Left hindlimb (tissue), 1 donor: ENCODE measurements at places on chromosomes 11 and 22.

GRCh38 chr11:63939397-63939891 lies 642 bp downstream of the NAA40 start:
- DNase-seq, result no peak

GRCh38 chr11:34549271-34549670 lies 35.7 kb upstream of the ELF5 start:
- DNase-seq, result no peak

- DNase-seq, result peak; percentile 80
Observed at GRCh38 chr22:40418366-40419201, 48.2 kb downstream of the SGSM3 start.

- peak; percentile 57 for DNase-seq
Observed at GRCh38 chr11:93330446-93330984, at the start of gene DEUP1. Gene DEUP1, plus strand, starts transcription at chr11:93330742. Its CDS starts 1,518 bp downstream, at chr11:93332260.

DNA sequence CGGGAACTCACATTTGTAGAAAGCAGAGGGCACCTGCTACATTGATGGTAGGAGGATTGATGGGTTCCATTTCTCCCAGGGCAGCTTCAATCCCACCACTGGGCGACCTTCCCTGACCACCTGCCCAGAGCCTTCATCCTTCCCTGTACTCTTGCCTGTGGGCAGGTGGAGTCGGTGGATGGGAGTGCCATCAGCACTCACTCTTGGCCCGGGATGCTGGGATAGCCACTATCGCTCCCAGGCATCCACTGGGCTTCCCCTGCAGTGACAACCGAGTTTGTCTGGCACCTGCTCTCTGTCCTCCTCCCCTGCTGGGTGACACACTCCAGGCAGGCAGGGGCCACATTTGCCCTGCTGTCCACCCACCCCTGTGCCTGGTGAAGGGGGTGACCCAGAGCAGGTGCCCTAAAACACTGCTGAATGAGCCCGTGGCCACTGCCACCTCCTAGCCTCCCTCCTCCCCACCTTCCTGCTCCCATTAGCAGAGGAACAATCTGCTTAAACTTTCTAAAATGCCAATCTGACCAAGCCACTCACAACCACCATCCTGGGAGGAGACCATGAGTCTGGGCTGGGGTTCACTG lies 604.7 kb downstream of the TBC1D22A start:
- no peak for DNase-seq

GRCh38 chr22:36274531-36274930 lies 21.6 kb downstream of the APOL1 start:
- no peak for DNase-seq
